Activated CD4-positive, CD25-positive, alpha-beta regulatory T cell treated with anti-CD3 and anti-CD28 coated beads, Interleukin-2, amount 50 U/mL, for 72 hours (primary cell): ENCODE measurements at places on chromosomes 7 and 10.

GRCh38 chr7:28815928-28816373 lies 142.2 kb downstream of the TRIL start:
- no peak for DNase-seq

DNA sequence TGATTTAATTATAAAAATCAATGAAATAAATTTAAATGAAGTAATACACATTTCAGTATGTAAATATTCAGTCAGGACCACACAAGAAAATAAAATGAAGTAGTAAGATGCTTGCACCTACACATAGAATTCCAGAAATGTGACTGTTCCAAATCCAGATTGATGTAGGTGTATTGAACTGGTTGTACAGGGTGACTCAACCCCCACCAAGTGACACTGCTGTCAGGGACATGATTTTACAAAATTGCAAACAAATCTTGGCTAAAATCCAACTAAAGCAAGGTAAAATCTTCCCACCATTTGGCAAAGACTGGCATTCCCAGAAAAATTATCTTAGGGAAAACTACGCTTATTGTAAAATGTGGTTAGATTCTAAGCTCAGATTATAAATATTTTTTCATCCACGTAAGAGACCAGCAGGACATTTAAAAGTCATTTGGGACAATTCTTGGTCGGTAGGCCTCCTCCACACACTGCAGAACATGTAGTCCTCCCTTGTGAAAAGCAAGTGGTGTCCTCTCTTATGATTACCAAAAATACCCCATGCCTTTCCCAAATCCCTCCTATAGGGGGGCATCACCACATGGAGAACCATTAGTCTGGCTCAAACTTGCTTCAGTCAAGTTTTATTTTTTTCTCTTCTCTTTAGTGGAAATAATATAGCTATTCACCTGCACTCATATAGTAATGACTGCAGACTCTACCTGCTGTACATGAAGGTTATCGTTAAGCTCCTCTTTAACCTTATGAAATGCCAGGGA lies 287.1 kb upstream of the SMIM30 start:
- DNase-seq, result no peak

- DNase-seq, result no peak
Observed at GRCh38 chr10:128476845-128477244, 350.6 kb upstream of the MKI67 start.

GRCh38 chr10:100655760-100656421 lies 89.5 kb upstream of the PAX2 start:
- no peak for DNase-seq

DNA sequence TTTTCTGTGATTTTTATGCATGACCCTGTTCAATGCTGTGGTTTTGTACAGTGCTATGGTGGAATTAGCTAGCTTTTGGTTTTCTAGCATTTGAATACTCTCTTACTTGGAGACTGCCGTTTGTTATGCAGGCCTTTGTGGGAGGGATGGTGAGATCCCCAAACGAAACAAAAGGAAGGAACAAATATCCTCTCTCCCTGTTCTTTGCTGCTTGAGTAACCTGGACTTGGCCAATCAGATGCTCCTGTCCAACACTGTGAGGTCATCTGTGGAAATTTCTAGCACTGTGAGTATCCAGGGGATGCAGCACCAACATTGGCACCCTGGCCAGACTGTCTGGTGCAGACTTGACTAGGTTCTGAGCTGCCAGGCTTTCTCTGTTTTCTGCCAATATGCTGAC lies 314.4 kb downstream of the ANKRD30A start:
- no peak for DNase-seq

DNA sequence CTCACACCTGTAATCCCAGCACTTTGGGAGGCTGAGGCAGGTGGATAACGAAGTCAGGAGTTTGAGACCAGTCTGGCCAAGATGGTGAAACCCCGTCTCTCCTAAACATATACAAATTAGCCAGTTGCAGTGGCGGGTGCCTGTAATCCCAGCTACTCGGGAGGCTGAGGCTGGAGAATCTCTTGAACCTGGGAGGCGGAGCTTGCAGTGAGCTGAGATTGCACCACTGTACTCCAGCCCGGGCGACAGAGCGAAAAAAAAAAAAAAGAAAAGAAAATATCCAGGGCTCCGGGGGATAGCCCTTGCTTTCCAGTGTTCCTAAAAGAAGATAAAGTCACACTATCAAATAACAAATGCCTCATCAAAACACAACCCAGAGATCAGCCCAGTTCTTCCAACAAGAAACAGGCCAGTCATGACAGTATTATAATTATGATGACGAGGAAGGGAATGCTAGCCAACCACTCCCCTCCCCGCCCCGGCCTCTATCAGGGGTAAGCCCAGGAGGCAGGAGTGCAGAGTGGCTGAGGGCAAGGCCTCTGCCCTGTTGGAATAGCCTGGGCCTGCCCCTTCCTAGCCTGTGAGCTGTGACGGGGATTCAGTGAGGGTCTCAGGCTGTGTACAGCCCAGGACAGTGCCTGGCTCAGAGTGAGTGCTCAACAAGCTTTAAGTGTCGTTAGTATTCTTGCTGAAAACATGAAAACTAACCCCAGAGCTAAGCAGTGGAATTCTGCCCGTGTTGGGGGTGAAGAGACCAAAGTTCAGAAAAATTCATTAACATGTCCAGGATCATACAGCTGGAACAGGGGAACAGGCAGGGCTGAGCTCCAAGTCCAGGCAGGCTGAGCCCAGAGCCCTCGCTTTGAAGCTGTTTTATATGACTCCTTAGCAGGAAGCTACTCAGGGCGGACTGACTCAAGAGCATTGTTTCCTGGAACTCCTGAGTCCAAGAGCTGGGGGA lies 54.3 kb downstream of the FAM241B start:
- DNase-seq, result no peak

DNA sequence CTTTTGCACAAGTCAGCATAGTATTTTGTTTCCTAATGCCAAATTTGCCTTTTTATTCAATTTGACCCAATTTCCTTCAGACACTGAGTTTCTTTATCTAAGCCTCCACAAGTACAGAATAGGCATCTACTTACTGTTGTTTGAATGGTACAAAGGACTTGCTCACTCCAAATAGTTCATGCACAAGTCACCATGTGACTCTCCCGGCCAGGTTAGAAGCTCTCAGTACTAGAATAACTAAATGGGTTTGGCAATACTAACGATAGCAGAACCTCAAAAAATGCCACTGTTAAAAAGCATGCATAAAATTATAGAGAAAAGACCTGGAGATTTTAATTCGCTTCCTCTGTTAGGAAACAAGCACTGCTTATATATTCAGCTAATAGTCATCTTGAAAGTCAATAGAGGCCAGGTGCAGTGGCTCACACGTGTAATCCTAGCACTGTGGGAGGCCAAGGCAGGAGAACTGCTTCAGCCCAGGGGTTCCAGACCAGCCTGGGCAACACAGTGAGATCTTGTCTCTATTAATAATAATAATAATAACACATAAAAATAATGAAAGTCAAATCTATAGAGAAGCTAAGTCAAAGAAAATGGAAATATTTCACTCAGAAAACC lies 335.8 kb upstream of the MBL2 start:
- no peak for DNase-seq

GRCh38 chr7:65239707-65240352 lies 133.8 kb upstream of the ZNF92 start:
- DNase-seq, result no peak

- DNase-seq, result no peak
Observed at GRCh38 chr7:116810267-116811116, 51.9 kb upstream of the CAPZA2 start.

GRCh38 chr10:113047963-113048781 lies 98.1 kb downstream of the TCF7L2 start:
- DNase-seq, result no peak

GRCh38 chr7:105982388-105982787 lies 19.3 kb downstream of the CDHR3 start:
- DNase-seq, result no peak

GRCh38 chr10:96585736-96586418 lies 935 bp downstream of the TM9SF3 start:
- no peak for DNase-seq

DNA sequence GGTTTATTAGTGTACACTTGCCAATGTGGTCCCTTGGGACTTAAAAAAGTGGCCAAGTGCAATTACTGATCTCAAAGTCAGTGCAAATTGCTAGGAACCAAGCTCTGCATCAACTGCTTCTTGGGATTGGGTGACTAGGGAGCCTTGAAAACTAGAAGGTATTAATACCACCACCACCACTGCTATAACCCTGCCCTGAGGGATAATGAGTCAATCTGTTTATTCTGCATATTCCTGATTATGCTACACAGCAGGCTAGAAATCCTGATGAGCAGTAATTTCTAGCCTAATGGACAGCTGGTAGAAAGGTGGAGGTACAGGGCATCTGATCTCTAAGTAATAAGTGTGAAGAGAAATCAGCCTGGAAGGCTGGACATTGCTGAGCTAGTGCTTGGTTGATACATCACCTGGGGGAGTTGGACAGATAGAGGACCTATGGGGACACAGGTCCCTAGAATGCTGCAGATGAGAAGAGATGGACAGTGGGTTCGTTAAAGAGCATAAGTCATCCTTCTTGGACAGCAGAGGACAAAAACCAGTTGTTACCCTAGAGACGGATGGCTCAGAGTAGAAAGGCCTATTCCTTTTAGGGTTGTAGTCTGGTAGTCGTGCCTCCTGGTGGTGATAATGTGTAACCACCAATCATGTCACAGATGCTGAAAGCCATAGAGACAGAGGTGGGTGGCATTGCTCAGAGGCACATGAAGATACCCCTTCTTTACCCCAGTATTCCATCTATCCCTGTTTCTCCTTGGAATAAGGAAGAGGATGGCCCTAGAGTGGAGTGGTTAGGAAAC lies 554.8 kb downstream of the SORCS1 start:
- DNase-seq, result no peak

GRCh38 chr10:46040004-46040403 lies 6.1 kb downstream of the MSMB start:
- DNase-seq, result no peak

- no peak for DNase-seq
Observed at GRCh38 chr10:31582365-31583052, 263.5 kb downstream of the ZEB1 start.

DNA sequence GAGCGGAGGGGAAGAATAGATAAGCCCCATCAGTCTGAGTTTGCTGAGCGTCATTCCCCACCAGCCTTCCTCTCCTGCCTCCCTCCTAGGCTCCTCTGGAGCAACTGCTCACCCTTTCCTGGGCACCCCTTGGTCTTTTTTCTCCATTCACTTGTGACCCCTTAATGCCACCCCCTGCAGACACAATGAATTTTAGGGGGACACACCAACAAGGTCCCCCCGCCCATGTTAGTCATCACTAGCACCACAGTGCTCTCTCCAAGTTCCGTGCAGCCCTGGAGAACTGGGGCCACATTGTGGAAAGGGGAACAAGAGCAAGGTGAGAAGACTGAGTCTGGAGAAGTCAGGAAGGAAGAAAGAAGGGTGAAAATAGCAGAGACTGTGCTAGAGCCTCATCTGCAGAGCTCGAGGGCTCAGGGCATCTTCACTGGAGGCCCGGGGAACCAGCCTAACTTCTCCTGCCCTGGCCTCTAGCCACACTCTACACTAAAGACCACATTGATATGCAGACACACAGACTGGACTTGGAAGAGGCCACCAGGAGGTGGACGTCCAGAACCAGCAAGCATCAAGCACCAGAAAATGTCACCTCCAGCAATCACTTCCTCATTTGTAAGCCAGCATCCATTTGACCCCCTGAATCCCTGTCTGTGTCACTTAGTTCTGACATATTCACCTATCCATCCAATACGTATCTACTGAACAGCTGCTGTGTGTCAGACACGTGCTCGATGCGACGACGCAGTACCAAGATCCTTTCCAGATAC lies 17.5 kb downstream of the RGR start:
- no peak for DNase-seq

DNA sequence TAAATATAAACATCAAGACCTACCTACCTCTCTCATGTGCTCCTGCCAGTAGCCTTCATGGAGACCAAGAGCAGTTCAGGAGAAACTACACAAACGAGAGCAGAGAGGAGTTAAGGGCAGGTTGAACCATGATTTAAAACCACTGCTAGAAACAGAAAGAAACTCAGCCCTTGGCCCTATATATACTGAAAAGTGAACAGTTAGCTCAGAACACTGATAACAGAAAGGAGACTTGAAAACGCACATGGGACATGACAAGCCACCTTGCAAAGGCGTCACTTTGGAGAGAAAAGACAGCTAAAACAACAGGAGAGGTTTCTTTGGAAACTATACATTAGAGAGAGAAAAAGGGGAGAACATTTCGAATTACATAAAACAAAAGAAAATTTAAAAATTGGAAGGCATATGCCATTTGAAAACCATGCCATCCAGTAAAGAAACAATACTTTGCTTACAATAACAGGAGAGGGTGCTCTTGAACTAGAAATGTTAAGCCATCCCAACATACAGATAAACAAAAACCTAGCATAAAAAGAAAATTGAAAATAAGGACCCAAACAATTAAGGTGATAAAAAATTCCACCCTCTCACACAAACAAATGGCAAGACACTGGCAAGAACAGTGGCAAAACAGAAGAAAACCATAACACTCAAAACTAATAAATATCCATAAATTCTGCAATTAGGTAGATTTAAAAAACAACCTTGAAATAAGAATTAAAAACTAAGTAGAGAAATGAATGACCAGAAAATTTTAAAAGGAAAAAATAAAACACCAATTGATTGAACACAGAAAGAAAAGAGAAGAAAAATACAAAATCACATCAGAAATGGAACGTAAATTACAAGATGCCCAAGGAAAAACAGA lies 232.7 kb downstream of the IMMP2L start:
- DNase-seq, result no peak

- DNase-seq, result no peak
Observed at GRCh38 chr7:159175792-159176191, 31.1 kb upstream of the VIPR2 start.

- peak; percentile 42 for DNase-seq
Observed at GRCh38 chr10:108544500-108545120, 1378.7 kb downstream of the XPNPEP1 start.

DNA sequence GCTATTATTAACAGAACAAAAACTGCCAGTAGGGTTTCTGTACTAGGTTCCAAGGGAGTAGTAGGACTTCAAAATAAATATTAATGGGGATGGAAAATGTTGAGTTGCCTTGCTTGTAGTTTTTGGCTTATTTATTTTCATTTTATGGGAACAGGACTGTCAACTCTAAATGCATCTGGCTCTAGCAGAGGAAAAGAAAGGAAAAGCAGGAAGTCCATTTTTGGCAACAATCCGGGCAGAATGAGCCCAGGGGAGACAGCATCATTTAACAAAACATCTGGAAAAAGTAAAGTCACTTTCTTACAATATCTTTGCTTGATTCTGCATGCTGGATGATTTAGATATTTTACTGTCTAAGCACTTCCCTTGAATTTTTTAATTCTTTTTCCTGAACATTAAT lies 69.4 kb downstream of the NOC3L start:
- no peak for DNase-seq

- DNase-seq, result no peak
Observed at GRCh38 chr10:81081887-81082620, 544.4 kb downstream of the SH2D4B start.

DNA sequence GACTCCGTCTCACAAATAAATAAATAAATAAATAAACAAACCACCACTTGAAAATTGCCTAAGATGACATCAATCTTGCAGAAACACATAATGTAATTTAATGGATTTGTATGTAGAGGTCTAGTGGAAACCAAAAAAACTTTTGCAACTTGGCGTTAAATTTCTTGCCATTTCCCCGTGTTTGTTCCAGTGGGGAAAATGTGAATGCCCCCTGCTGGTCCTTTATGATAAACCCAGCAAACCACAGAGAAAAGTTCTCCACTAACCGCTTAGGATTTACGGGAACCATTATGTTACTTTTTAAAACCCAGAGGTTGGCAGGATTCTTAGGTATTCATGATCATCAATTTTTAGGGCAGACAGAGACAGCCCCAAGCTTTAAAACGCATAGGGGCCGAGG lies 32.5 kb downstream of the LAMB4 start:
- no peak for DNase-seq
